ENCODE measurements at places on chromosomes 6 and 20.

GRCh38 chr6:14664112-14664601 is 546.6 kb downstream of the CD83 start:
- DNase-seq, result no peak

- no peak for DNase-seq
Observed at GRCh38 chr20:43765916-43766315, 39.1 kb upstream of the GTSF1L start.

- DNase-seq, result no peak
Observed at GRCh38 chr6:138509371-138509770, 10.1 kb upstream of the NHSL1 start.

- DNase-seq, result no peak
Observed at GRCh38 chr6:160042788-160043301, 74.0 kb downstream of the IGF2R start.
